ENCODE measurements at places on chromosomes 3 and 15.

- no peak for DNase-seq
Measured at GRCh38 chr3:29643034-29643425, 362.2 kb downstream of the RBMS3 start.

DNA sequence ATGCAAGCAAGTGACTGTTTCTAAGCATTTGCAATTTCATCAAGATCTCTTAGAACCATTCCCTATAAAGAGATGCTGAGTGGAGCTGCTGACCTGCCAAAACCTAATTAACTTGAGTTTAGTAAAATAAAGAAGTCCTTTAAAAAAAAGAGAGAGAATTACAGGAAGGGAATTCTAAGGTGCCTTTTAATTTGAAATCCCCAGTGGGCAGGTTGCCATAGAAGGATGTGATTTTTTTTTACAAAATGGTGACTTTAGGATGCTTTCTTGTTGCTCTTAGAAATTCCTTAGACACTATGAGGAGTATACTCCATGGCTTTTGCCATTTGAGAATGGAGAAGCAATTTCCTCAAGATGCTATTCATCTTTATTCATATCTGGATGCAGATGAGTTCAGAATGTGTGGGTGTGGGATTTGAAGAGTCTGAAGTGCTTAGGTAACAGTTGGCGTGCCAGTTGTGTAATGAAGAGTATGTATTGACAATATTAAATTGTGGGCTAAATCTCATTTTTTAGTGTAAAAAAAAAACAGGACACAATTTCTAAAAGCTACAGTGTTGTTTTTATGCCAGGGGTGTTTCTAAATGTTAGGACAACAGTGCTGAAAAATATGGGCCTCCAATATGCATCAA lies 13.6 kb downstream of the LRRC3B start:
- DNase-seq: no peak

- DNase-seq: peak; percentile 22
Measured at GRCh38 chr15:40285151-40285550, 2.3 kb upstream of the ANKRD63 start.

- no peak for DNase-seq
Measured at GRCh38 chr3:115901008-115901407, 277.7 kb downstream of the GAP43 start.

DNA sequence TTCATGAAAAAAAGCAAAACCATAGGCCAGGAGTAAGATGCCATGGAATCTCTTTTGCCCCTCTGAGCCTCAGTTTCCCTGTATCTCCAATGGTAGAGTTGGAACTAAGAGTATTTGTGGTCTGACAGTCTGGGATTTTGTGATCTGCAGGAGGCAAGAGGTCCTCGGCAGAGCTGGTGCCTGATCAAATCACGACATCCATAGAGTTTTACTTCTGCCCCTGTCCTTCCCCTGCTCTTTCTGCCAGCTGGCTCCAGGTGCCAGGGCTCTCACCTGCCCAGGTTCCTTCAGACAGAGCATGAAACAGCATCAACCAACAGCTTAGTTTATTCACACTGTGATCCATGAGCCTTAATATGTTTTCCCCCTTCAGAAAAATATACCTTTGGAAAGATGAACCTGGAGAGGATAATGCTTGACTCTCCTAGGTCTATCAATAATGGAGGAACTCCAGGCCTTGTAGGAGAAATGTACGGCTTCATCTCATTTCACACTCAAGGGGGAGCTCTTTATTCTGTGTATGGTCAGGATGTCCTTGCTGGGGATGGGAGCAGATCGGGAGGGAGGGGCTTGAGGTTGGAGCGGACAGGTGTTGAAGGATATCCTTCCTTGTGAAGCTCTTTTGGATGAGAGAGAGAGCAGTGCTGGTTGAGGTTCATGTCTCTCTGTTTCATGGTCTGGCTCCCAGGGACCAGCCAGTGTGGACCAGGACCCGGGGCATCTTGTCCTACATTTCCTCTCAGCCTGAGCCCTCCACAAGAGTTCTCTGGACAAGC lies 309.9 kb downstream of the RPLP1 start:
- DNase-seq: no peak

- no peak for DNase-seq
Measured at GRCh38 chr3:40167958-40168357, 141.5 kb upstream of the EIF1B start.

- DNase-seq: no peak
Measured at GRCh38 chr3:59680919-59681318, 631.1 kb upstream of the CFAP20DC start.

- DNase-seq: no peak
Measured at GRCh38 chr15:33411596-33412540, 101.1 kb downstream of the RYR3 start.

DNA sequence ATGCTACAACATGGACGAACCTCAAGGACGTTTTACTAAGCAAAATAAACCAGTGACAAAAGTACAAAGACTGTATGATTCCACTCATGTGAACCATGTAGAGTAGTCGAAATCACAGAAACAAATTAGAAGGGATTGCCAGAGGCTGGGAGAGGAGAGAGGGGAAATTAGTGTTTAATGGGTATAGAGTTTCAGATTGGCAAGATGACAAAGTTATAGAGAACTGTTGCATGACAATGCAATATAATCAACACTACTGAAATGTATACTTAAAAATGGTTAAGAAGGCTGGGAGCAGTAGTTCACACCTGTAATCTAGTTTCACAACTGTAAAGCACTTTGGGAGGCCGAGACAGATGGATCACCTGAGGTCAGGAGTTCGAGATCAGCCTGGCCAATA lies 36.9 kb downstream of the PLS1 start:
- DNase-seq: no peak

DNA sequence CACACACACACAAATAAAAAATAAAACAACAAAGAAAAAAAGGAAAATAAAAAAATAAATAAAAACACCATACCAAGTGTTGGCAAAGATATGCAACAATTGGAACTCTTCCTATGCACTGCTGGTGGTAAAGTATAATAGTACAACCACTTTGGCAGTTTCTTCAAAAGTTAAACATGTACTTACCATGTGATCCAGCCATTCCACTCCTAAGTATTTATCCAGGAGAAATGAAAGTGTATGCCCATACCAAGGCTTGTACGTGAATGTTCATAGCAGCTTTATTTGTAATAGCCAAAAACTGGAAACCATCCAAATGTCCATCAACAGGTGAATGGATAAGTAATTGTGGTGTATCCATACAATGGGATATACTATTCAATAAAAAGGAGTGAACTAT lies 17.0 kb downstream of the WDR93 start:
- DNase-seq: no peak

DNA sequence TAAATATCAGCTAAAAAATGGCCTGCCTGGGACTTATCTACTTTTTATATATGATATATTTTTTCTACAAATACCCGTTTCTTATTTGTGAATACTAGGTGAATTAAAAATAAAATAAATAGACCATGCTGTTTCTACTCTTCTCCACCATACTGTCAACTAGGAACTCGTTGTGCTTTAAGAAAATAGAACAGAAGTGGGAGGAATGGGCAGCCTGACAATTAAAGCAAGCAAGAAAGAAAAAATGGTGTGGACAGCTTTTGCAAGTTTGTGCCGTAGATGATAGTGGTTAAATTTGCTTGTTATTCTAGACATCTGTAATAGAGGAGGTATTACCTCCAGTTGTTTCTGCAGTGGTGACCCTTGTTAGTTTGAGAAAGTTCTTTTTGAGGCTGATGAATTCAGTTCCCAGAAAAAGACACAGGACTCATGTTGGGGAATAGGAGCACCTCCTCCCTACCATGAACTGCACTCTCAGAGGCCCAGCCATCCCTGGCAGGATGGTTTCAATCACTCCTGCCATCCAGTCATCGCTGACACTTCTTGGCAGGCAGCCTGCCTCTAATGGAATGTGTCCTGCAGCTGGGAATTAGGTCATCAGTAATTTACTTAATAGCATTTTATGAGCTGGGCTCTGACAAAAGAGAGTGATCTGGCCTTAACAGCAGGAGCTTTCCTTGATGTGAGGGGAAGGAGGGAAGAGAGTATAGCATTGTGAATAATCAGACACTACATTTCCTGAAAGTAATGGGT lies 105.0 kb upstream of the GAP43 start:
- DNase-seq: peak; percentile 95

DNA sequence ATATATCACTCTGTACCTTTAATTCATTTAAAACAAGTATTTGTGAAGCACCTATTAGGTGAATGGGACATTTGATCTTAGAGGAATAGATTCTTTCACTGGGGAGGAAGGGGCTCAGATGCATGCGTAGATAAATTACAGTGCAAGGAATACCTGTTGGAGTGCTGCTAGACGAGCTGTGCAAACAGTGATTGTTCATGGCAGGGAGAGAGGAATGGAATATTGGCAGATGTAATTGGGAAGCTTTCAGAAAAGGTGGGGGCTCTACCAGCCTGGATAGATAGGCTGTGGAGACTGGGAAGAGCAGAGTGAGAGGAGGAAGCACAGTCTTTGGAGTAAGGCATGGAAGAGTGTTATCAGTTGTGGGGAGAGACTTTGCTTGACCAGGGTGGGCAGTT lies 116.8 kb downstream of the AKAP13 start:
- no peak for DNase-seq

DNA sequence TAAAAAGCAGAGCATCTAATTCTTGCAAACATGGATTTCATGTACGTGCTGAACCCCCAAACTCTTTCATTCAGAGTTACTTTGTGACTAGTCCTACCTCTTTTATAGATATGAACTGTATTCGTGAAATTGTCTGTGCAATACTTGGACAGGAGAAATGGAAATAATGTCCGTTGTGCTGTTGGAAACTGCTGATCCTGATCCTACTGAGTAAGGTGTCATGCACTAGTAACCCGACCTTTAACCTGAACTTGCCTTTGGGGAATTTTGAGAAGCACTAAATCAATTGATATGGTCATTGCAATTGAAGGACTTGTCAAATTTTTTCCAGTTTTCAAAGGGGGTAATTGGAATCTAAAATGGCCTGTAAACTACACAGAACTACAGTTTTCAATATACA lies 856.4 kb downstream of the ROBO1 start:
- no peak for DNase-seq

DNA sequence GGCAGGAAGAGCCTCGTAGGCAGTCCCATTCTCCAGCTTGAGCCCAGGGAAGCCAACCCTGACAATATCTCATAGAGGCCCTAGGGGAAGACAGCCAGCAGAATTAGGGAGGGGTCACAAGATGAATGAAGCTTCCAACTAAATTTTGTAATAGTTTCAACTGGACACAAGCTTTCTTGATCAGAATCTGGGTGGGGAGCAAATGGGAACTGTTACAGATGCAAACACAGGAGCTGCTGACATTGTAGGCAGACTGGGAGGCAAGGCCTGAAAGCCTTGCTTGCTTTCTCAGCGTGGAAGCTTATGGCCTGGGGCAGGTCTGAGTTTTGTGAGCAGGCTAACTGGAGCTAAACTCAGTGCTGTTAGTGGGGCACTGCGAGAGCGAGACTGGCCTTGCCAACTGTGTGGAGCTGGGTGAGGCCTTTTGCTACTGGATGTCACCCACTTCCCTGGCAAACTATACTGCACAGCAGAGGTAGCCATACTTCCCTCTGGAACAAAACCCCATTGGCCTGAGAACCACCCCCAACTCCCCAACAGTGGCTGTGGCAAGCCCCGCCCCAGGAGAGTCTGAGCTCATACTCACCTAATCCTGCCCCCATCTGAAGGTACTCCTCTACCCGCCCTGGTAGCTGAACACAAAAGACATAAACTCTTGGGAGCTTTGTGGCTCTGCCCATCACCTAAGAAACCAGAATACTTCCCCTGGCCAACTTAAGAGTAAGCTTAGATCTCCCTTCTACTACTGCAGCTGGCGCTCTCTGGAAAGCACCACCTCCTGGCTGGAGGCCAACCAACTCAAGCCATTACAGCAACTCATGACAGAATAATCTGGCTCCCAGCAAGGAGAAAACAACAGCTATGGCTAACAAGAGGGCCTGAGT lies 42.9 kb downstream of the CFAP20DC start:
- DNase-seq: peak; percentile 52

GRCh38 chr3:123061856-123062255 lies 5.0 kb upstream of the PDIA5 start:
- DNase-seq: no peak

GRCh38 chr3:40524222-40524567 lies 565 bp upstream of the ZNF621 start:
- DNase-seq: no peak

- DNase-seq: no peak
Measured at GRCh38 chr15:33729653-33730052, 238.6 kb upstream of the CHRM5 start.

DNA sequence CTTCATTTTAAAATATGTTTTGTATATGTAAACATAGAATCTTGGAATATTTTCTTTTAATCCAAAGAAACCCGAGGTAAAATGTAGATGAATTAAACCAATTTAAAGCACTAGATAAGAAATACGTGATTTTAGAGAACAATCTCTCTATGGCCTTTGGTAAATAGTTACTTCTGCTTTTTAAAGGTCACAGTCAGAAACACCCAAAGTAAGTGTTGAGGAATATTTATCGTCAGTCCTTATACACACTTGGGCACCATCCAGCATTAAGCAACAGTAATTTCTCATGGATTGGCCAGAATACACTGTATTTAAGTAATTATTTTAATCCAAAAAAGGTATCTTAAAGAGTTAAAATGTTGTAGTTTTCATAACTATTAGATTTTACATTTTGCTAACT lies 713.2 kb downstream of the NLGN1 start:
- DNase-seq: no peak

DNA sequence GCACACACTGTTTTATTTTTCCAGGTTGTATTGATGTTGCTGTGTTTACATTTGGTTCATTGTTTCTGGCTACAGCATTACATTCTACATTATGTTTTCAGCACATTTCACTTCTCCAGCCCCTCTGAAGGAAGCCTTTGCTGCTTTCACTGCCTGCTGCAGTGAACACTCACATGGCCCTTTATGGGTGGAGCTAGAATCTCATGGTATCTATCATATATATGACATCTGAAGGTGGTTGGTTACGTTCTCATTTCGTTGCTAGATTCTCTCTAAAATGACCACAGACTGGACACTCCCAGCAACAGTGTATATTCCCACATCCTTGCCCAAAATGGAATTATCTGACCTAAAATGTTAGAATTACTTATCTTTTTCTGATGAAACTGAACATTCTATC lies 35.2 kb upstream of the CTDSPL start:
- DNase-seq: no peak

GRCh38 chr15:25437777-25438600 lies 835 bp downstream of the UBE3A start:
- DNase-seq: peak; percentile 51

DNA sequence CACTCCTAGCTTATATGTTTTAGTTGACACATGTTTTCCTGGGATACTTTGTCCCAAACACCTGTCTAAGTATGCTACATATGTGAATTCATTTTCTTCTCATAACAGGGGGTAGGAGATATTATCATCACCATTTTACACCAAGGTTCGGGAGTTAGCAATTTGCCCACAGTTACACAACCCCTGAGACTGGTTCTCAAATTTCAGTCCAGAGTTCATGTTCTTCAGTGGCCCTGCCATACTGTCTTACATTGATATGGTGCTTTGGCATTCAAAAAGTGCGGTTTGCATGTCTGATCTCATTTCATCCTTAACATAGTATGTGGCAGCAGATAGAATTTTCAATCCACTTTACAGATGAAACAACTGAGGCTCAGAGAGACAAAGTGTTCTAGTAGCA lies 38.4 kb downstream of the ROBO2 start:
- DNase-seq: no peak

GRCh38 chr15:100055821-100056220 lies 286.0 kb downstream of the ADAMTS17 start:
- DNase-seq: no peak
